CD4-positive, alpha-beta T cell treated with Interleukin-12 subunit alpha and Interleukin-12 subunit beta, for 1 hour (primary cell): ENCODE measurements at places on chromosomes 7 and 10.
A peak's percentile ranks its signal among the peaks of the same experiment; 100 is the strongest.

DNA sequence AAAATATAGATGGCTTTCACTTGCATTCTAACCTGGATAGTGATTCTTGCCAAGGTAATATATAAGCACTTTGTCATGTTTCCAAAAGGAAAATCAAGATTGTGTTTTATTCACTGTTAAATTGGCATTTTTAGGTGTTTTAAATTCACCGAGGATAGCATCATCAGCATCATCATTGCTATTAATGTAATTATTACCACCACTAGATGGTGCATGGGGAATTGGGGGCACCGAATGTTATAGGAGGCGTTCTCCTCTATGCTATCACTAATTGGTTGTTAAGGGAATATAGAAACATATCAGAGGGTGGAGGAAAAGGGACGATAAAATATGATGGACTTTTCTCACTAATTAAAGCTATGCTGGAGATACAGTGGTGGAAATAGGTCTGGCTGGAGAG is 95.5 kb downstream of the CELF2 start:
- DNase-seq, result peak; percentile 76

DNA sequence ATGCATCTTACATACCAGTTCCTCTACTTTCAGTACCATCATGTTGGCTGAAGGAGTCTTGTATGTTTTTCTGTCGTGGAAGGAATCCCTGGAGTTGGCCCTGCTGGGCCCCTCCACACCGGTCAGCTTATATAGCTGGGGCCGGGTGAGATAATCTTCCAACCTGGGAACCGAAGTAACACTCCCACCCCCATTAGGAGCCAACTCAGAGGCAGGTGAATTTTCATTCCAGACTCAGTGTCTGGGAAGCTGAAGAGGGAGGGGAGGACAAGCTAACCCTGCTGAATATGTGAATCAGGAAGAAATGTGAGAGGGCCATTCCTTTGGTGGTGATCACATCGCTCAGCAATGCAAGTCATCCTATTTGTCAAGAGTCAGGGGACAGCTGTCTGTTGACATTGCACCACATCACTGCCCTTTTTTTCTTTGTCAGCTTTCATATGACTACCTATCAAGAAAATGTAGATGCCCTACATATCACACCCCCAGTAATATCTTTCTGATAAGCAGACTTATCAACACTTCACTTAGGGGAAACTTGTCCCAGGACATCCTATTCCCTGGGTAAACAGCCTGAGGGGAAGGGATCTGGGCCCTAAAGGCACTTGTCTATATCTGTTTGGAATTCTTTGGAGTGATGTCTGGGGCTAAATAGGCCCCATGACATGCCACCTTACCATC is at the start of gene ANKRD1:
Gene ANKRD1, minus strand, starts transcription at position 102 of the 681 bp plus-strand sequence. Its CDS starts 60 bp downstream, at position 42.
- DNase-seq, result no peak

GRCh38 chr10:133391249-133391635 is 2.7 kb upstream of the MTG1 start:
- DNase-seq, result no peak

DNA sequence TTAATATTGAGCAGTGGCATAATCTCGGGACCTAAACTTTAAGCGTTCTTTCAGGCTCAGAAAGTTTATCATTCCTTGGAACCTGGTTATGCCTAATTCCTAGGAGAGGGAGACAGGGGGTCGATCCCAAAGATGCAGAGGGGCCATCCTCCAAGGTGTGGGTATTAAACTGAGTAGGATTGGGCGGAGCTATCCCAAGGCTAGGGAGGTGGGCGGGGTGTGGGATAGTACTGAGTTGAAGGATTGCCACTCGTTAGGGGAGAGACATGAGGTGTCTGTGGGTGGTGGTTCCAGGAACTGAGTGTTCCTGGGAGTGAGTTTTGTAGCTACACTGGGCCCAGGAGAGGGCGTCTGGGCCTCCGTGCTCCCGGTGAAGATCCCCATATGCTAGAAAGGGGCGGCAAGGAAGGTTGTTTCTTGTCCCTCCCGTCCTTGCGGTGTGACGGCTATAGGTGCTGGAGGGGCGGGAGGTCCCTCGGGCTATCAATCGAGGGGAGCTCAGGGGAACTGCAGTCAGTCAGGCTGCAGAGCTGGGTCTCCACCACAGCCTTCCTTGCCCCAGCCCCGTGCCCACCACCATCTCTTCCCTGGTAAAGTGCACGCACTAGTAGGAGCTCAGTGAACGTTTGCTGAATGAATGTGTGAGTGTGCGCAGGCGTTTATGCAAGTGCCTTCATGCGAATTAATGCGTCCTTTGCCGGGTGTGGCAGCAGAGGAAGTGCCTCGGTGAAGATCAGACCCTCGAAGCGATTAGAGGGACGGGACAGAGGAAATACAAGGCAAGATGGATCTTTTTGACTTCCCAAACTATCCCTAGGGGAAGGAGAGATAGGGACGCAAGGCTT is 3.0 kb upstream of the HMX2 start:
- DNase-seq, result no peak

- DNase-seq, result no peak
Measured at GRCh38 chr10:80373502-80373901, 16.9 kb downstream of the DYDC2 start.

- no peak for DNase-seq
Measured at GRCh38 chr7:106515321-106515720, 145.6 kb downstream of the CCDC71L start.

GRCh38 chr10:49539320-49539885 is 482 bp upstream of the ERCC6 start:
- DNase-seq, result peak; percentile 31

- DNase-seq, result no peak
Measured at GRCh38 chr10:118948786-118949185, 80.7 kb upstream of the NANOS1 start.

DNA sequence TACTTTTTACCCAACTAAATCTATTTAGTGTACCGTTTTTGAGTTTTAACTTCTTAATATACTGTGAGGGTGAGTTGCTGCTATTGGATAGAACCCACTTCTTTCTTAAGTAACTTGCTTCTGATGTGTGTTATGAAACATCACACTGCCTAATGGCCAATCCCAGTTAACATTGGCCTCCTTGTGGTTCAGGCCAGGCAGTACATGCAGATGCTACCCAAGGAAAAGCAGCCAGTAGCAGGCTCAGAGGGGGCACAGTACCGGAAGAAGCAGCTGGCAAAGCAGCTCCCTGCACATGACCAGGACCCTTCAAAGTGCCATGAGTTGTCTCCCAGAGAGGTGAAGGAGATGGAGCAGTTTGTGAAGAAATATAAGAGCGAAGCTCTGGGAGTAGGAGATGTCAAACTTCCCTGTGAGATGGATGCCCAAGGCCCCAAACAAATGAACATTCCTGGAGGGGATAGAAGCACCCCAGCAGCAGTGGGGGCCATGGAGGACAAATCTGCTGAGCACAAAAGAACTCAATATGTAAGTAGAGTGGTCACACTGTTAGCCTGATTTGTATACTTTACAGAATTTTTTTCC is 39.7 kb downstream of the TES start:
- DNase-seq, result no peak

- DNase-seq, result no peak
Measured at GRCh38 chr10:67151471-67151870, 225.6 kb downstream of the LRRTM3 start.

GRCh38 chr7:45185028-45185863 is 27.7 kb downstream of the RAMP3 start:
- no peak for DNase-seq
